ENCODE measurements at places on chromosomes 4 and X. TPM values are rescaled to one million over a fixed set of nuclear protein-coding genes. Genes with fewer than 3 reads are reported as not detected.

P2RY8 gene
- 177 TPM for total RNA-seq

DNA sequence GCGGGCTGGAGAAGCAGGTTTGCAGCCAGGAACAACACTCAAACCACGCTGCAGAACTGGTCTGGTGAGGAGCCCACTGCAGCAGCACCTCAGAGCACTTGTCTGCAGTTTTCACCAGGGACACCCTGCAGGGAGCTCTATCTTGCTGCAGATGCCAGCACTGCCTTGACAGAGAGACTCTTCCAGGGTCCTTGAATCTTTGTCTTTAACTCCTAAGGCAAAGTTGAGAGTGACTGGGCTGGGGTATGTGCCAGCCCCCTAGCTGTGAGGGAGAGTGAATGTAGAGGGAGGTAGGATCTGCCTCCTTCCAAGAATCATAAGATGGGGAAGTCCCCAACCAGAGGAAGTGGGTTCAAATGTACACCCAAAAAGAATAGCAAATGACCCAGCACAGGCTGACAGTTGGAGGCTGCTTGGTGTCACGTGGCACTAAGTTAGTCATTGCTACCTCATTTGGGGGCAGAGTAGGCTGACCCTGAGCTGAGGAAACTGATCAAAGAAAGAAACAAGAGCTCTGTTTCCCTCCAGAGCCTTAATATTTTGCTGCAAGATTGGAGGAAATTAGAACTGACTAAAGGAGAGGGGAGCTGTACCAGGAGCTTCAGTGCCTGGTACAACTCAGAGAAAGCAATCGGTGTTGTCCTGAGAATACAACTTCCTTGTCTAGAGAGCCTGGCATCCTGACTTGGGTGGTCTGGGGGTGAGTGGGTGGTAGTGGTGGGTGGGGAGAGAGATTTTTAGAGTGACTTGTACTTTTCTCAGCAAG, 28.2 kb upstream of the HUWE1 start:
- peak overlapping the region; percentile 85 for H3K4me3 ChIP-seq
- peaks cover 60% of the 10 kb centered on the region for H3K4me1 ChIP-seq
- H3K27ac ChIP-seq = peak overlapping the region; percentile 100
- peaks cover 22% of the 10 kb centered on the region for H3K36me3 ChIP-seq
- H3K27me3 ChIP-seq = no peaks in the 10 kb centered on the region

- peak overlapping the region; percentile 71 for H3K27ac ChIP-seq
- H3K4me3 ChIP-seq = peak overlapping the region; percentile 49
- peaks cover 5% of the 10 kb centered on the region for H3K27me3 ChIP-seq
- no peak for DNase-seq
Measured at GRCh38 chr4:104967034-104967401, 179.7 kb upstream of the TET2 start.

DNA sequence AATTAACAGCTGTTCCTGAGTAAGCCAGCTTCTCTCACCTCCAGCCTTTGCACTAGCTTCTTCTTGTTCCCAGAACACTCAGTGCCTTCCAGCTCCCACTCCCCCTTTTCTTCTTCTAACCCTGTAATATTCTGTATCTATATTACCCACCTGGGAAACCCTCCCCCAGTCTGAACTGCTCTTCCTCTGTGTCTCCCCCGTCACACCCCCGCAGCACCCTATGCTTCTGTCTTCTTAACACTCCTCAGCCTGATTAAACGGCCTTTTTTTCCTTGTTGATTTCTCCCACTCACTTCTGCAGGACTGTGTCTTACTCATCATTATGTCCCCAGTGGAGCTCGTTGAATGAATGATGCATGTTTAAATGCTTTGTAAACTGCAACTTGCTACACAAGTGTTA, 9.0 kb upstream of the LONRF3 start:
- no peaks in the 10 kb centered on the region for H3K36me3 ChIP-seq
- H3K4me1 ChIP-seq = no peaks in the 10 kb centered on the region
- peaks cover 3% of the 10 kb centered on the region for H3K27me3 ChIP-seq
- DNase-seq = no peak

EFHC2 gene
- 0.63 TPM for total RNA-seq

Data from activated CD4-positive, alpha-beta memory T cell treated with anti-CD3 and anti-CD28 coated beads, Interleukin-2, amount 10 ng/mL, durations not matched to agents 7 days and 5 days (primary cell).